ENCODE measurements at places on chromosomes 2 and 18.

DNA sequence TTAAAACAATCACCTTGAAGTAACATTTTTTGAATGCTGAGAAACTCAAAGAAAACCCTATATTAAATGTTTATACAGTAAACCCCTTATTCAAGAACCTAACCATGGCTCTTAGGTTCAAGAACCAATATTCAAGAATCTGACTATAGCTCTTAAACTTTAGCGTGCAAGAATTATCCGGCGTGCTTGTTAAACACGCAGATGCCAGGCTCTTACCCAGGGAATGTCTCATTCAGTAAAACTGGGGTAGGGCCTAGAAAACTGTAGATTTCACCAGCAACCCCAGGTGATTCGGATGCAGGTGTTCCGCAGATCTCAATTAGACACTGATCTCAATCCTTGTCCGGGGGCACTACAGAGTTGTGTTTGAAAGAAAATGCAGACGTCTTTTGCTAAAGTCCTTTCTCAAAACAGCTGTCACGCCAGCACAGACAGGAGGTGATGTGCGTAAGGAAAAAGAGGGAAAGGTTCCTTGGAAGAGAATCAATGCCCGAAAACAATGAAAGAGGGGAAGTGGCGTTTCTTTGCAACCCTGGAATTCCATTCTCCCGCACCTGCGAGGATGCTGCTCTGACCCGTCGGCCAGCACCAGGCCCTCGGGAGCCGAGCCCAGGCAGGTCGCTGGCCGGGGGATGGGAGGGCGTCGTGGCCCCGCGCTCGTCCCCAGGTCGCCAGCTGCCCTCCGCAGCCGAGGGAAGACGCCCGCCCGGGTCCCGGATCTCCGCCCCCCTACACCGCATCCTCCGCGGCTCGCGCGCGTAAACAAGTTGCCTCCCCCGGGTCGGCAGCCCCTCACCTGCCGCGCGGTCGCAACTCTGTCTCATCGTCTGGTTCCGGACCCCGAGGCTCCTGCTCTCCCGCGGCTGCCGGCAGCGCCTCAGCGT is 851 bp downstream of the EIF2AK3 start:
- peak; percentile 51 for DNase-seq

DNA sequence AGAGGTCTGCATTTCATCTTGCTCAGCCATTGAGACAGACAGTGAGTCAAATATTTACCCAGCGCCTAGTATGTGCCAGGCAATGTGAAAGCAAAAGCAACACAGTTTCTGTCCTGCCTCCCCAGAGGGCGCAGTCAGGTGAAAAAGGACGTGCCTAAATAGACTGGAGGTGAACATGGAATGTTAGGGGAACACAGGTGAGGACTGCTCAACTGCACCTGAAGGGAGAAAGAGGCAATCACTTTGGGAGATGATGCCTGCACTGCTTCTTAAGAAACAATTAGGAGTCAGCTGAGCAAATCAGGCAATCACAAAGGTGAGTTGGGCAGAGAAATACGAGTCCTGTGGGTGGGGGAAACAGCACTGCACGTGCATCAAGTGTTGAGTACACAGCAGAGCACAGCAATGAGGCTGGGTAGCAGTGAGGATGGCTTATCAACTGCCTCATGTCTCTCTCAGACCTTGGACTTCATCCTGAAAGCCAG is 218.3 kb upstream of the SMAD7 start:
- peak; percentile 46 for DNase-seq

- DNase-seq, result no peak
Measured at GRCh38 chr2:169933124-169933711, 106.0 kb downstream of the UBR3 start.

- no peak for DNase-seq
Measured at GRCh38 chr2:85662899-85663593, 5.0 kb downstream of the SFTPB start.

GRCh38 chr18:44977856-44978255 is 297.2 kb downstream of the SETBP1 start:
- DNase-seq, result no peak

- no peak for DNase-seq
Measured at GRCh38 chr2:17877811-17878280, 621 bp upstream of the KCNS3 start.

- DNase-seq, result no peak
Measured at GRCh38 chr18:40676668-40677067, 1278.4 kb upstream of the PIK3C3 start.

DNA sequence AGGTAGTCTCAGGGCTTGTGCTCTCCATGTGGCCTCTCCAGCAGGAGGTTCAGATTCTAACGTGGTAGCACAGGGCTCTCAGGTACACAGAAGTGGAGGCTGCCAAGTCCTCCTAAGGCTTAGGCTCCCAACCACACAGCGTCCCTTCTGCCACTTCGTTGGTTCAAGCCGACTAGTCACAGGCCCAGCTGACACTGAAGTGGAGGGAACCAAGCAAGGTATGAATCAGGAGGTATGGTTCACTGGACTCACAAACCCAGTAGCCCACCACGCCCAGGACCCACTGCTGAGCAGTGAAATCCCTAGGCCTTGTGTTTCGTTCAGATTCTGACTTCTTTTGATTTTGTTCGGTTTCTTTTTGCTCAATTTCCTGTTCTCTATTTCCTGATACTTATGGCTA is 46.0 kb upstream of the SEC11C start:
- DNase-seq, result no peak

DNA sequence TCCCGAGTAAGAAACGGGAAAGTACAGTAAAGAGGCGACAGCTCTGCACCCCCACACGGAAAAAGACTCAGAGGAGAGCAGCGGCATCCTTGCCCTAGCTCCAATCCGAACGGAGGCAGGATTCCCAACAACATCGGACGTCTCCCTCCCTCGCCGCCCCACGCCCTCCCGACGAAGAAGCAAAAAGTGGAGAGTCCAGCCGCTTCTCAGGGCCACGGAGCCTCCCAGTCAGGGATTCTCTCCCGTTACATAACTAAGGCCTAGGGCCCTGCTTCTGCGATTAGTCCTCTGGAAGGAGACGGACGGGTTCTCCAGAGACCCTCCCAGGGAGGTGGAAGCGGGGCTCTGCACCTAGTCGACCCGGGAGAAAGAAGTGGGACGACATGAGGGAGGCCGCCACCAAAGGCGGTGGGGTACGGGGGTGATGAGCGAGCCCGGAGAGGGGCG is 587 bp downstream of the SUMO1 start:
- peak; percentile 28 for DNase-seq

GRCh38 chr2:240933966-240934700 is 28.0 kb downstream of the CROCC2 start:
- no peak for DNase-seq

DNA sequence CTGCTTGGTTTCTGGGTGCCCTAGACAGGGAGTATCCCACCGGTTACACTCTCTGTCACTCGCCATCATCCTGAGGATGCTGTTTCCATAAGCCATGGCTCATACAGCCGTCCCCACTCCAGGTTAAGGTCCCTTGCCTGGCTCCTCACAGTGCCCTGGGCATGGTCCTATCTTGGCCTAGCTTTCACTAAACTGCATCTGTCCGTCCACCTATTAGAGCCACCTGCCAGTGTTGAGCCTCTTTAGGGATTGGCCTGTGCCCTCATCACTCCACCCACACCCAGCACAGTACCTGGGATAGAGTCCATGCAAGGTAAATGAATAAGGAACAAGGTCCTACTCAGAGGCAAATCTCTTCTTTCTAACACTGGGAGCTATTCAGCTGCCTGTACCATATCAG is 320.1 kb downstream of the GBX2 start:
- DNase-seq, result no peak

DNA sequence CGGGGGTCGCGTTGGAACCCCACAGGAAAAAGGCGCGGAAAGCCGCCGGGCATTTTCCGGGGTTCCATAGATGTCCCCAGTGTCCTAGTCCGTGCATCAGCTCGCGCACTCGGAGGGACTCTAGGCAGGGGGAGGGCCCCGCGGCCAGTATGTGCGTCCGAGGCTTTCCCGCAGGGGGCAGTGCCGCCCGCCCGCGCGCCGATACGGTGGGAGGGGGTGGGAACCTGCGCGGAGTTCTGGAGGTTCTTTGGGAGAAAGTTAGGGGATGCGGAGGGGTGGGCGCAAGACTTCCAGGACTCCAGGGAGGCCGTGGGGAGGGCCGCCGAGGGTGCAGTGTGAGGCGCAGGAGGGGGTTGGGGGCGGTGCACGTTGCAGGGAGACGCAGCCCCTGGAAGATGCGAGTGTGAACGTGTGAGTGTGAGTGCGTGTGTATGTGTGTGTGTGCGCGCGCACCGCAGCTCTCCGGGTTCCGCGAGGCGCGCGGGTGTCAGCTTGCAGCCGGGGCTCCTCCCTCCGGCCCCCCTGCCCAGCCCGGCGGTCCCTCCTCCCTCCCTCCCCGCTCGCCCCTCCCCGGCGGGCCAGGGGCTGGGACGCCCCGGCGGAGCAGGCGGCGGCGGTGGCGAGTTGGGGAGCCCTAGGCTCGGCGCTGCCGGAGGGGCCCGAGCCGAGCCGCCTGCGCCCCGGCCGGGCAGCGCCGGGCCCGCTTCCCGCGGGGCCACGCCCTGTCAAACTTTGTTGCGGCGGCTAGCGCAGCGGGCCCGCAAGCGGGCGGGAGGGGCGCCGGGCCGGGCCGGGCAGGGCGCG is at the start of gene TCF7L1:
Gene TCF7L1 (plus strand): TSS at position 559 of the 804 bp plus-strand sequence. CDS start 293 bp downstream, outside the sequence.
- DNase-seq, result peak; percentile 15

GRCh38 chr2:210399440-210400041 is 77.0 kb downstream of the LANCL1 start:
- DNase-seq, result no peak

DNA sequence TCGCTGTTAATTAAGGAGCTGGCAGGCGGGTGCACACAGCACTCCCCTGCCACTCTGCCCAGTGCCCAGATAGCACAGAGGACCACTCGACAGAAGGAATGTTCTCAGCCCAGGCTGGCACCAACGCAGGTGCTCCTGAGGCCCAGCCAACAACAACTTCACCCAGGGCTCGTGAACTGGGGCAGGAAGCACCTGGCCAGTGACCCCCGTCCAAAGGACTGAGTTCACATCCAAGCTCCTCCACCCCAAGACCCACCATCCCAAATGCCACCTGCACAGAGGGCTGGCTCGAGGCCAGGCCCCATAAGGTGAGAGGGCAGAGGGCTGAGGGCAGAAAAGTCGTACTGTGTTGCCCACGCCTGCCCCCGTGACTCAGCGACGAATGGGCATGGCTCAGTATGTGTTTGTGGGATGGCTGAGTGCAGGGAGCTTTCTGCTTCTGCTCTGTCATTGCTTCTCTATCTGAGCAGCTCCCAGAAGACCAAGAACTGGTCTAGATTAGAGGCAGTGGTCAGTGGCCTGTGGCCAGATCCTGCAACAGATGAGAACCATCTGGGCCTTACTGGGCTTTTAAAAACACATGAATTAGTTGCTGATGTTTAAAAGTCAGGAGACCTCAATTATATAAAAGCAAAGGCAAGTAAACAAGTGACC is 68.4 kb downstream of the POLR1A start:
- DNase-seq, result peak; percentile 38

DNA sequence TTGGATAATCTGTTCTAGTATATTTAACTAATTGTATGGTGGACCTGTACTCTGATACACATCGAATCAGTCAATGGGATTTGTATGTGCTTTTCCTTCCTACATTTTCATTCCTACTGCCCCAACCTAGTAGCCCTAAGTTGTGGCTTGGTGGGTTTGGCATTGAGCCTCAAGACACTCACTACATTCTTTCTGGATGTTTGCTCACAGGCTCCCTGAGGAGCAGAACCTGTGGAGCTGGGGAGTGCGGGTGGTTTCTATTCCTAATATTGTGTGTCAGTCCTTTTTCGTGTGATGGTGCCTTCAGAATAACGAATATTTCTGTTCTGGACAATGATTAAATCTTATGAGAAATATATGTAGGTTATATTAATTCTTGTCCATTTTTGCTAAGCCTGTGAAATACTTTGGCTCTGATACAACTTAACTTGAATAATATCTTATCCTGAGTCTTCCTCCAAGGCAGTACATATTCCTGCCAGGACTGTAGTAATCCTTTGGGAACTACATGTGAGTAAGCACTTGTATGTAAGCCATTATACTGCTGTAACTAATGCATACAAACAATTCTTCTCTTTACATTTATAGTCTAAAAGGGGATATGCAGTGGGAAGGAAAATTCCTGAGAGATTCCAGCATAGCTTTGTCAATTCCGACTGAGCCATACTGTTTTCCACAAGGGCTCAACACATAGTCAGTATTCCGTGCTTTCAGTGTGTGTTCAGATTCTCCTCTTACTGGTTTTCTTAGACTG is 150.6 kb downstream of the AGPS start:
- DNase-seq, result no peak

- peak; percentile 63 for DNase-seq
Measured at GRCh38 chr18:62324917-62325805, at the start of gene TNFRSF11A. TNFRSF11A (plus strand) TSS chr18:62325310; CDS start chr18:62325353, 43 bp downstream.

- DNase-seq, result no peak
Measured at GRCh38 chr2:219628986-219629901, 1.8 kb downstream of the SLC4A3 start.

- peak; percentile 34 for DNase-seq
Measured at GRCh38 chr2:241804326-241805229, 4.4 kb upstream of the NEU4 start.

- no peak for DNase-seq
Measured at GRCh38 chr18:8368512-8369217, 240.6 kb upstream of the RAB12 start.

GRCh38 chr2:147017951-147018645 is 826.7 kb upstream of the ACVR2A start:
- no peak for DNase-seq

DNA sequence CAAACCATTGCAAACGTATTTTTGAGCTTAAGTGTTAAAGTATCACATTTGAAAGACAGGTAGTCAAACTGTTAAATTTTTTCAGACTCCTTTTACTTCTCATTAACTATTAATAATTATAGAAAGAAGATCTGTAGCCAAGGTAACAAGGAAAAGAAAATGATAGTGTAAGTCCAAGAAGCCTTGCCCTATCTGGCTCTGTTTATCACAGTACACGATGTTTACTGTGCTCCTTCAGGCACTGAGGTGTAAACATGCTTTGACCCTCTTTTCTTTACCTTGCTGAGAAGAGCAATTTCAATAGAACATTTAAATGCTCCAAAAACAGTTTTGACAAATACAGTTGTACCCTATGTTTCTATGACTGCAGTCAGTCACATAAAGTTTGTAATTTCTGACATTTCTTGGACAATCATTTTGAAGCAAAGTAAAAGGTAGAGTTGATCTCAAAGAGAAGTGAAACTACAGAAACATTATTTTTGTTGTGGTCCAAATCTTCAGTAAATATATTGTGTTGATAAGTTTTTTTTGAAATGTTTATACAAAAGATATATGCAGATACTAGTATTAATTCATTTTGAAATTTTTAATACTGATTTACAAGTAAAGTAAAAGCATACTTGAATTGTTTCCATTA is 152.6 kb upstream of the KYNU start:
- no peak for DNase-seq

GRCh38 chr18:26702086-26702485 is 153.7 kb upstream of the KCTD1 start:
- no peak for DNase-seq

- no peak for DNase-seq
Measured at GRCh38 chr18:26802330-26803200, 62.9 kb downstream of the AQP4 start.

- DNase-seq, result no peak
Measured at GRCh38 chr18:12593866-12594265, 64.0 kb downstream of the SPIRE1 start.

All from CD4-positive, alpha-beta T cell treated with Interleukin-21 for 1 hour (primary cell).